ENCODE measurements at places on chromosomes 3 and 15.

DNA sequence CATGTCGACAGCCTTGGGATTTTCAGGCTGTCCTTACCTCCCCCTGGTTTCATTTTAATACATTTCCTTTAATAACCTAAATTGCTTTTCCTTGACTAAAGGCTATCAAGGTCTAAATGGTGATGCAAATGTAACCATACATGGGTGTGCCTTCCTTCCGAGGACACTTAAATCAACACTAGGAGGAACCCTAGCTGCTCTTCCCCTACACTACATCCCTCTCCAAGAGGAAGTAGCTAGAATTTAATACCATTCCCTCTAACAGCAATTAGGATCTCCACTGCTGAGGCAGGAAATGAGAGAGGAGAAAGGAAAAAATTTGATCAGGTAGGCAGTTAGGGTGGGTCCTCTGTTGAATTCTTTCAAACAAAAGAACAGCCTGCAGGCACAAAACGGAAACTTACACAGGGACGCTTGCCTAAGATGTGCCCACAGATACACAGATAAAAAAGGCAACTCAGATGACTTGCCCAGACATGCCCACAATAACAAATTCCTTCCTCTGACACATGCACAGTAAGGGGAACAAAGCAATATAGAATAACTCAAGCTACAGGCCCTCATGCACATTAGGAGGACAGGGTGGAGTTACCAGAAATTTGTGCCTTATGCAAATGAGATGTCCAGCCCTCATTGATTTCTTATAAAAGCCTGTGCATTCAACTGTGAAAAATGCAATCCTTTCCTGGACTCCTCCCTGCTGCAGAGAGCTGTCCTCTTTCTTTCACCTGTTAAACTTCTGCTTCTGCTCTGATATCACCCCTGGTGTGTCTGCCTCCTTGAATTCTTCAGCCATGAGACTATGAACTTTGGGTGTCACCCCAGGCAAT is 1024.4 kb upstream of the CADM2 start:
- peak; percentile 66 for DNase-seq

DNA sequence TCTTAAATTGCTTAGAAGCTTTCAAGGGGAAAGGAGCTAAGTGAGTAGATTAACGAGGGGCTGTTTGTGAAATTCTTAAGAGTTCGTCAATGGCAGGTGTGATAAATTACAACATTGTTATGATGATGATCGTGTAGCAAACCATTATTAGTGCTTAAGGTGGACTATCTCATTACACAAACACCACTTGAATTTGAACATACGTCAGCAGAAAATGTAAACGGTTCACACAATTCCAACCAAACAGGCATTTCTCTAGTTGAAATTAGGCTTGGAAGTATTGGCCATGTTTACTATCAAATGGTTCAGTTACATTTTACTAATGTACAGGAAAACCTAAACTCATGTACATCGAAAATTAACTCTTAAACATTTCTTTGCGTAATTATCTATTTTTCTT is 102.8 kb downstream of the PYDC2 start:
- no peak for DNase-seq

DNA sequence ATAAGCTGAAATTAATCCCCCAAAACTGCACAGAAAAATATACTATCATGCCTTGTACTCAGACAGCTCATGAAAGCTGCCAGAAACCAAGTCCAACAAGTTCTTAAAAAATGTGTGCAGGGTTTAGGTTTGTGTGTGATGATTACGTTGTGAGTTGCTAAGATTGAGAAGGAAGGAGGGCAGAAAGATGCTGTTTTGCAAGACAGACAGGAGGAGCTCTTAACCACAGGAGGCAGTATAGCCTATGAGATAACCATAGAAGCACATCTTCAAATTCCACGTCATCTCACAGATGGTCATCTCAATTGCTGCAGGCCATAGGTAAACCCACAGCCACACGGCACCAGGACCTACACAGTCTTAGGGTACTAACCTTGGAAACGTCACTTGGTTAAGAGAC is 191.9 kb downstream of the STT3B start:
- peak; percentile 19 for DNase-seq

GRCh38 chr15:70252056-70252950 is 154.6 kb upstream of the TLE3 start:
- DNase-seq = peak; percentile 91

DNA sequence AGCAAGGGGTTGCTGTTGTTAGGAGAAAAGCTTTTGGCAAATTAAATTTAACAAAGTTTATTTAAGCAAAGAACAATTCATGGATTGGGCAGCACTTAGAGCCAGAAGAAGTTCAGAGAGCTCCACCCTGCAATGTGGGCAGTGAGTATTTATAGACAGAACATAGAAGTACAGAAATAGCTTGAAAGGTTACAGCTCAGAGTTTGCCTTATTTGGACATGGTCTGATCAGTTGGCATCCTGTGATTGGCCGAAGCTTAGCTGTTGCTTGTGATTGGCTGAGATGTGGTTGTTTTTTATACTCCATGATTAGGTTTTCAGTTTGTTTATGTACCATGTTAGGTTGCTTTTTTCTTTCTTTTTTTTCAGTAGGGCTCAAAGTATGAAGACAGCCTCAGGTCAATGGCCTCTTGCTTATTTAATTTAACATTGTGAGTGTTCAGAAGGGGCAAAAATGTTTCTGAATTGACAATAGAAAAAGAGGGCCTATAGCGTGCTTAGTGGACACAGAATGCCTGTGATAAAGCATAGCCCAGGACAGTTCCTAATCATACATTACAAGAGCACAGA is 293.8 kb downstream of the IGSF11 start:
- DNase-seq = no peak

DNA sequence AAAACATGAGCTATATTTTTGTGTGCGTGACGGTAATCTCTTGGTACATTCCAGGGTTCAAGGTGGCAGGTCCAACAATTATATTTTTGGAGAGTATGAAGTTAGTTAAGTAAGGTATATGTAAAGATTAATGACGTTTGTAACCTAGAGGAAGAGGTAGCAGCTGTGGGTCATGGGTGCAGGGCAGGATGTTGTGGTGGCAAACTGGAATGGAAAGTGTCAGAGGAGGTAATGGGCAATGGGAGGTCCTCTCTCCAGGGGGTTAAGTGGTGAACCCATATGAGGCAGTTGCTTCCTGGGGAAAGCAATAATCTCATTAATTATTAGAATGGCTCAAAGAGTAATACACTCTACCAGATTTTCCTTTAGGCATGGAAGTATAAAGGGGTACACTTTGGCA is 1.0 kb upstream of the CD200R1L start:
- DNase-seq = no peak

DNA sequence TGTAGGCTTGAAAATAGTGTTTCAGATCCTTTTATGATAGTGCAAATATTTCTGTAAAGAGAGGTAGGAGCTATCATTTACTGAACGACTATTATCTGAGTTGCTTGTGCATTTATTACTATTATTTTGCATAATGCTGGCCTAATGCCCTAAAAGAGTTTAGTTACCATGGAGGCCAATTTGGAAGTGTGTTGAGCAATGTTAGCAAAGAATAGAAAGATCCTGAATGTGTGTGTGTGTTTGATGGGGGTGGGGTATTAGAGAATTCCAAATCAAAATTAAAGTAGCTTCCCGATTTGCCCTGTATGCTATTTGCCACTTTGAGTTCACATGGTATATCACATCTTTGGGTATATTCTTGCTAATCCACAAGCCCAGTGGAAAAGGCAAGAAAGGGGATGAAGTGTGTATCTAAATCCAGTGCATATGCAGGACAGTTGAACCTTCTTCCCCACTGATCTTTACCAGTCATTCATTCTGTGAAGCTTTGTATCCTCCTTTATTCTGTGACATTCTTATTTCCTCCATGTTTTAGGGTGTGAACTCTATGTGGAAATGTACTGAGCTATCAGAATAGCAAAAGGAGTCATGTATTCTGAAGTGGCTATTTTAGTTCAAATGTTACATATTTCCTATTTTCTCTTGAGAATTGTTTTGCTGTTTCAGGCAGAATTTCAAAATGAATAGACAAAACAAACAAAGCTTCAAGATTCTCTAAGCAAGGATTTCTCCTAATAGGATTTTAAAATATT is 45.7 kb upstream of the PLSCR5 start:
- no peak for DNase-seq

DNA sequence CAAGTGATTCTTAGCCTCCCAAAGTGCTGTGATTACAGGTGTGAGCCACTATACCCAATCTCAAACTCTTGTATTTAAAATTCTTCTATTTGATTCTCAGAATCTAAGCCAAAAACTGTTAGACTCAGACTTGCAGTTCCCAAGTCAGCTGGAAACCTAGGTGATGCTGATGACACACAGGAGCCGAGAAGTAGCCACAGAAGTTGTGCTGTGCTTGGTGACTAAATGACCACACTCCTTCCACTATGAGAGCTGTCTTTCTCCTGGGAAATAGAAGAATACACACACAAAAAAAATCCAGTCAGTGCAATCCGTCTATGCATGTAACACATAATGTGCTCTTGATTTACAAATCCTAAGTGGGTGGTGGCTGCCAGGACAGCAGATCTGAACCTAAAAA is 33.9 kb downstream of the ILDR1 start:
- DNase-seq = no peak

GRCh38 chr3:195007151-195007550 is 263.8 kb downstream of the XXYLT1 start:
- DNase-seq = no peak

- DNase-seq = peak; percentile 2
These were observed 3.8 kb upstream of the SLCO3A1 start for GRCh38 chr15:91849749-91850161.

DNA sequence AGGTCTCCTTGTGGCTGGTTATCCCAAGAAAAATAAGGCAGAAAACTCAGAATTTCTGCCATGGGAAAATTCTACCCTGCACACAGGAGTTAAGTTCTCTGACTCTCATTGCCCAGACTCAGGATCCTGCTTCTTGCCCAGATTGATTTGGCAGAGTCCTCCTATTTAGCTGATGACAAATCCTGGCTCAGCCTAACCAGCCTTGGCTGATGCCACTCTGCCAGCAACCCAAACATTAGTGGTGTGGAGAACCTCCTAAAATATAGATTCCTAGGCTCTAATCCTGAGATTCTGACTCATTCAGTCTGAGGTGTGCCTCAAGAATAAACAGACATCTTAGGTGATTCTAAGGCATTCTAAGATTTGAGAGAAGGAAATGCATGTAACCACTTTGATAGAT is 60.5 kb upstream of the ACTC1 start:
- no peak for DNase-seq

- no peak for DNase-seq
These were observed 474.2 kb upstream of the RGMA start for GRCh38 chr15:93563218-93563617.

DNA sequence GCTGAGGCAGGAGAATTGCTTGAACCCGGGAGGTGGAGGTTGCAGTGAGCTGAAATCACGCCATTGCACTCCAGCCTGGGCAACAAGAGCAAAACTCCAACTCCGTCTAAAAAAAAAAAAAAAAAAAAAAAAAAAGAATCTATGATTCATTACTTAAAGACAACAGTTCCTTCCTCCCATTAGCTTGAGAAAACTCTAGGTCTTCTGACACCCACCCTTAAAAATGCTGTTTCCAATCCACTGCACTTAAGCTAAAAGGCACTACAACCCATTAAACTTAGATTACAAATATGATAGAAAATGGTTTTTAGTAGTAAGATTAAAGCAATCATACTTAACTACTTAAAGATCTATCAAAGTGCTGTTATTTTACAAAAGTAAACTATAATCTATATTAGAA is 40.0 kb upstream of the BHLHE40 start:
- DNase-seq = no peak

DNA sequence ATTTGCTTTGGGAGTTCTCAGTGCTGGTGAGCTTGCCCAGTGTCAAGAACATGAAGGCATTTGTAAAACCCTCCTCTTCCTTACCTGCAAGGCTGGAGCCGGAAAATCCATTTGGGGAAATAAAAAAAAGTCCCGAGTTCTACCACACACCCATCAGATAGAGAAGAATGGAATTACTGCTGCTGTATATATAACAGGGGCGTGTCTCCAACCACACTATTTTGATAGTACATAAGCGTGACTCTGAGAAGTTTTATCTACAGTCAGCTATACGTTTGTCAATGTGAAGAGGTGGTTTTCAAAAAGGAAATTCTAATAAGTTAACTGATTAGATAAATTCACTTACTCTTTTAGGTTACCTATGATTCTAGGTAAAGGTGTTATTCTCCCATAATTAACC is 1.3 kb upstream of the CPA3 start:
- DNase-seq = no peak

GRCh38 chr3:117616227-117616626 is 906.6 kb downstream of the TUSC7 start:
- DNase-seq = no peak

GRCh38 chr3:171840811-171841619 is 2.1 kb upstream of the TMEM212 start:
- DNase-seq = no peak

DNA sequence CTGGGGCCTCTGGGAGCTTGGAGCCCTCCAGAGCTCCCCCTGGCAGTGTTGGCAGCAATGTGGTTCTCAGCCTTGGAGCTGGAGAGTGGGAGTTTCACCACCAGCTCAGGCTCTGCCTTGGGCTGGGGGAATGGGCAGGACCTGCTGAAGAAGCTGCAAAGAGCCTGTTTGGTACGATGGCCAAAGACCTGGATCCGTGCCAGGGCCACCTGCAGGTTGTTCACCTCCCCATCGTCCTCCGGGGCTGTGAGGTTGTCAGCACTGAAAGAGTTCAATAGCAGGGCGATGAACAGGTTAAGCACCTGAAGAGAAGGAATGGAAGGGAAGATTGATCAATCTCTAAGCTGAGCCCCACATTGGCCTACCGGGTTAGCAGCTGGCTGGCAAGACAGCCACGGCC is 77.3 kb upstream of the SCN5A start:
- DNase-seq = no peak

- DNase-seq = no peak
These were observed 75.7 kb downstream of the TMEM266 start for GRCh38 chr15:76135516-76135915.
